Amniotic epithelial cell (primary cell): ENCODE measurements at places on chromosomes 13 and 19.

DNA sequence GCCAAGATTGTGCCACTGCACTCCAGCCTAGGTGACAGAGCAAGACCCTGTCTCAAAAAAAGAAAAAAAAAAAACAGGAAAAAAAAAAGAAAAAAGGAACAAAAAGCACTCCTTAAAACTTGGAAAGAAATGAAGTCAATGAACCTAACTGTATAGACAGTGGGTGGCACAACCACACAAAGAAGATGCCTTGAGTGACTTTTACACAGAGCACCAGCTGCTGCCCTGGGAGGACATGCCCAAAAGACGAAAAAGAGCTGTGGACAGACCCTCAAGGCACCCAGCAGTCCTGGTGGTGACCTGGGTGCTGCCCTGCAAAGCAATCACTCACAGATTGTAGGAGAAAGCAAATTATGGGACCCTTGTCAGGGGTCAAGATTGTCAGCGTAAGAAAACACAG lies 5.9 kb upstream of the LAMP1 start:
- no peak for DNase-seq

DNA sequence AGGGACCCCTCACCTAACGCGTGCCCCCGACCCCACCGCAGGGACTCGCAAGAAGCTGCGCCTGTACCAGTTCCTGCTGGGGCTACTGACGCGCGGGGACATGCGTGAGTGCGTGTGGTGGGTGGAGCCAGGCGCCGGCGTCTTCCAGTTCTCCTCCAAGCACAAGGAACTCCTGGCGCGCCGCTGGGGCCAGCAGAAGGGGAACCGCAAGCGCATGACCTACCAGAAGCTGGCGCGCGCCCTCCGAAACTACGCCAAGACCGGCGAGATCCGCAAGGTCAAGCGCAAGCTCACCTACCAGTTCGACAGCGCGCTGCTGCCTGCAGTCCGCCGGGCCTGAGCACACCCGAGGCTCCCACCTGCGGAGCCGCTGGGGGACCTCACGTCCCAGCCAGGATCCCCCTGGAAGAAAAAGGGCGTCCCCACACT lies 4.7 kb upstream of the MYBPC2 start:
- DNase-seq, result peak; percentile 83

DNA sequence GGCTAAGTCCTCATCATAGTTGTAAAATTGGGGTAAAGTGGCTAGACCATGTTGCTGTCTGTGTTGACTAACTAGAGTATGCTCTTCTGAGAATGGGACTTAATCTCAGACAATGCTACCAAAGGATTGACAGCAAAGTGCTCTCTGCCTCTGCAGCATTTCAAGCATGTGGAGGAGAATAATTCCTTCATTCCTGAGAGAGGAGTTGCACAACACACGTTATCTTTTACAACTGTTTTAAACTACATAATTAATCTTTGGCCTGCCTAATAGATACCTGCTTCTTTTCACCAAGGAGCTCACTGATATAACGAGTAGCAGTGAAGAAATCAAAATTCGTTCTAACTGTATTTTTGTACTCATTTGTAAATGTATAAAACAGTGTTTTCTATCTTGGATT lies 2172.2 kb downstream of the PCDH9 start:
- DNase-seq, result peak; percentile 86

- no peak for DNase-seq
Observed at GRCh38 chr13:62407871-62408270, 992.2 kb upstream of the PCDH20 start.

GRCh38 chr13:95704510-95704909 lies 27.6 kb downstream of the DNAJC3 start:
- peak; percentile 21 for DNase-seq

DNA sequence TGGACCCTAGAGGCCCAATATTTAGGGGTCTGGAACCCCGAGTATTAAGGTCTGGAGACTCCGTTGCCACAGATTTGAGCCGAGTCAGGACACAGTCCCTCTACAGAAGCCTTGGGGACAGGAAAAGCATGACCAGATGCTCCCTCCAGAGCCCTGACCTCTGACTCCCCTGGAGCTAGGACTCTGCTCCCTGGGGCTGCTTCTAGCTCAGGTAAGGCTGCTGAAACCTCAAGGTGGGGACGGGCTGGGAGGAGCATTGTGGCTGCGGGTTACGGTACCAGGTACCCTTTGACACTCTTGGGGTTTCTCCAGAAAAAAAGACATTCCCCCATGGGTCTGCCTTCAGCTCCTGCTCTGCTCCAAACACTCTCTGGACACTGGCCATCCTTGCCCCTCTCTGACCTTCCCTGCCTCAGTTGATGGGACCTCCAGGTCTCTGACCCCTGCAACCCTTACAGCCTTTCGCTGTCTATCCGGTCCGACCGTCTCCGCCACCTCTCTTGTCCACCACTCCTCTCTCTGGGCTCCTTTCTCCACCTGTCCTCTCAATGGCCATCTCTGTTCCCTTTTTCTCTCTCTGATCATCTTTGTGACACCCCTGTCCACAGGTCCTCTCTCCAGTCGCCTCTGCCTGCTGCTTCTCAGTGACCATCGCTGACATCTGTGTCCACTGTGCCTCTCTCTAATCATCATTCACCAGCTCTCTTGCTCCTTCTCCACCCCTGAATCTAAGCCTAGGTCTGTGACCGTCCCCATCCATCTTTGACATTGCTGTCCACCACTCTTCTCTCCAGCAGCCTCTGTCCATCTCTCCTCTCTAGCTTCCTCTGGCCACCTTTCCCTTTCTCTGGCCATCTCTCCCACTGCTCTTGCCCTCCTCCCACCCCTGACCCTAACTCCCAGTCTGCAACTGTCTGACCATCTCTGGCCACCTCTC lies 1.4 kb downstream of the LRFN3 start:
- DNase-seq, result no peak

- no peak for DNase-seq
Observed at GRCh38 chr19:35273686-35274259, 5.0 kb downstream of the USF2 start.

DNA sequence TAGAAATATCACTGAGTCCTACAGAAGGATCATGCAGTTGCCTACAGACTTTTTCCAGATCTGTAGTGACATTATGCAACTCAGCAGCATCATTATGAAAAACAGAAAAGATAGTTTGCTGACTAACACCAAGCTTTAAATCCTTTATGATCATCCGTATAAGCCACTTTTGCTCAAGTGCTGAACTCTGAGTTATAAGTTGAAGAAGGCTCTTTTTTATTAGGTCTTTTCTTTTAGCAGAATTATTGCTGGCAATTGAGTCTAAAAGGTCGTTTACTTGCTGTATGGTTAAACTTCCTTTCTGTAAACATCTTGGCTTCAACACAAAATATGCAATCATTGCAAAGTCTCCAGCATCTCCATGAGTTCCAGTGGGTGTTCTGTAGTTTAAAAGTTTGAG lies 4.8 kb downstream of the LIG4 start:
- no peak for DNase-seq

DNA sequence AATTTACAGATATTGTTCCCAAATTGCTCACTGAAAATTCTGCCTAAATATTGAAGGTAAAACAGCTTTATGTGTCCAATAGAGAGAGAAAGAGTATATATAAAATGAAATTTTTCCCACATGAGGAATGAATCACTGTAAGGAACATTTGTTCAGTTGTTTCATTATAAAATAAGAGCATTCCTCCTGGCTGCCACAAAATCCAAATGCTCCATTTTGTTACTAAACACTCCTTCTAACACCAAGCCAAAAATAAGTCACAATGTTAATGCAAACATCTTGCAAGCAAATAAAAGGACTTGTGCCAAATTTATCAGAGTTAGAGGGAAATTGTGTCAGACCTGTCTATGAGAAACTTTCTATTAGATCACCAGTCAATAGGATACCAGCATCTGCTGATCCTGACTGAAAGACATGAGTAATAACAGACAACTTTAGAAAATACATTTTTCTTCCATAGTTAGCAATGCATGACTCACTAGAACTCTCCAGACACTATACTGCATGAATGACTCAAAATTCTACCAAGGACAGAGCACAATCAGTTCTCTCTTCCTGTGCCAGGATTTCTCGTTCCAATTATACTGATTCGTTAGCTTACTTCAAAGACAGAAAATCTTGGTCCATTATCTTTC lies 83.5 kb upstream of the FNDC3A start:
- peak; percentile 89 for DNase-seq

DNA sequence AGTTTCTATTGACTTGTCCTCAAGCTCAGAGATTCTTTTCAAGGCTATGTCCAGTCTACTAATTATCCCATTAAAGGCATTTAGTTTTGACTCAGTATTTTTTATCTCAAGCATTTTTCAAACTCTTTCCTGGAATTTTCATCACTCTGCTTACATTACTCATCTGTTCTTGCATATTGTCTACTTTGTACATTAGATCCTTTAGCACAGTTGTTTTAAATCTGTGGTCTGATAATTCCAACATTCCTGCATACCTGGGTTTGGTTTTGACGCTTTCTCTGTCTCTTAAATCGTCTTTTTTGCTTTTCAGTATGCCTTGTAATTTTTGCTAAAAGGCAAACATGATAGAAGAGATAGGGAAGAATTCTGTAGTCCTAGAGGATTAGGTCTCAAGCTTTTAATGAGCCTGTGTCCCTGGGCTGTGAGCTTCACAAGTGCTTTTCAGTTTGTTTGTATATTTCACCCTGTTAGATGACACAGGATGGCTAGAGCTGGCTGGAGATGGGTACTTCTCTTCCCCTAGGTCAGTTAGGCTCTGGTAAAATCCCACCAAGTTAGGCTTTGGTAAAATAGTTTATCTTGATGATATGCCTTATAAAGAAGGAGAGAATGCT lies 46.1 kb upstream of the GPC6 start:
- peak; percentile 98 for DNase-seq

DNA sequence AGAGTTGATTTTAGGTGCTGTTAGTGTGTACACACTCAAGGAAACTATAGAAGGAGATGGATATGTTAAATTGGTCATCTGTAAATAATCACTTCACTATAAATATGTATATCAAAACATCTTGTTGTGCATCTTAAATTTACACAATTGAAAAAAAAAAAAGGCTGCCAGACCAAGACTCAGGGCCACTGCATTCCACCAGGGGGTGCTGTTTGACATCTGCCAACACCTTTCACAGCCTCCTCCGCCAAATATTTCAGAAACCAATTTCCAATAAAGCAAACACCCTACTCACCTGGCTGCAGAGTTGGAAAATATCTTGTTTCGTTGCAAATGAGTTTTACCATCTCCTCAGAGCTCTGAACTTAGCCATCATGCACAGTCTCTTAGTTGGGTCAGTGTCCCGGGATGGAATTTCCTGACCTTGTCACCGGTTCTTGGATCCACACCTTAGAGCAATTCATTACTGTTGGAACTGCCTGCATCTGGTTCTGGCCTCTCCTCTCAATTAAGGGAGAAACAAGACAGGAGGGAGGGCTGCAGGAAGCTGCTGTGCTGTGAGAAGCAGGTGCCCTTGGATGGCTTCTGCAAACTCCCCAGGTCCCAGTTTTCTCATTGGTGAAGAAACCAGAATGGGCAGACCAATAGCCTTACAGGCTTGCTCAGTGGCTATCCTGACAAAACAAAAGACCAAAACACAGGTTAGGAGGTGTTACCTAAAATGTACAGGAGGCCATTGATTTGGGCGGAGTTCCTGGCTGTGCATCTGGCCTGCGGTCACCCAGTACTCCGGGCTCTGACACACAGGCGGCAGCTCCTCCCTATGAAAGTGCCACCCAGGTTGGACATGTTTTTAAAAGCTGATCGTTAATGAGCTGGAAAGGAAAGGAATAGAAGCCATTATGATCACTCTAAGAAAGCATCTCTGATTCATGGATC lies 746.6 kb downstream of the UQCRFS1 start:
- DNase-seq, result peak; percentile 20

- DNase-seq, result no peak
Observed at GRCh38 chr19:39335168-39335548, 685 bp downstream of the GMFG start.
